ENCODE measurements at places on chromosomes 1 and 21. TPM values are rescaled to one million over a fixed set of nuclear protein-coding genes. Genes with fewer than 3 reads are reported as not detected.

SRGAP2B gene
- 35.1 TPM for total RNA-seq

ASCL5 gene
- 0.29 TPM for total RNA-seq

SLC41A1 gene
- 35.8 TPM for total RNA-seq

- H3K4me1 ChIP-seq = no peaks in the 10 kb centered on the region
- no peaks in the 10 kb centered on the region for H3K27me3 ChIP-seq
- DNase-seq = no peak
- H3K27ac ChIP-seq = no peak overlapping the region
- peaks cover 65% of the 10 kb centered on the region for H3K36me3 ChIP-seq
Measured at GRCh38 chr1:232435729-232436128, 194.2 kb downstream of the SIPA1L2 start.

DNA sequence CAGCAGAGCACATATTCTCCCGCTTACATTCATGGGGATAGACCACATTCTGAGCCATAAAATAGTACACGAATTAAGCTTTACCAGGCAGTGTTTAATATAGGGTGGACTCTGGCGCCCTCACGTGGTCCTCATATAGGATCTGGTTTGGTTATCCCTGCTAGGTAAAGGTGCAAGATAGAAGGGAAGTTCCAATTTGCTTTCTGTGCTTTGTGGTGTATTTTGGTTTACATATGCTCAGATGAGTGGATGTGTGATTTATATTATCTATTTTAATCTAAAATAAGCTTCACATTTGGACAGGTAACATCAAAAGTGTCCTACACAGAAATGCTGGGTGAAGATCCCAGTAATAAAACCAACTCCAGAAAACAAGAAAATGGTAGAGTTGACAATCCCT lies 3.6 kb downstream of the CR1 start:
- peak; percentile 66 for DNase-seq
- no peaks in the 10 kb centered on the region for H3K36me3 ChIP-seq
- H3K27ac ChIP-seq = no peak overlapping the region

GRCh38 chr1:156195853-156196252 lies 1.9 kb downstream of the SLC25A44 start:
- H3K27ac ChIP-seq = no peak overlapping the region
- DNase-seq = no peak
- no peaks in the 10 kb centered on the region for H3K27me3 ChIP-seq

- no peak overlapping the region for H3K27ac ChIP-seq
- H3K4me1 ChIP-seq = no peaks in the 10 kb centered on the region
- DNase-seq = no peak
- no peaks in the 10 kb centered on the region for H3K36me3 ChIP-seq
Measured at GRCh38 chr1:119838236-119838635, 27.0 kb upstream of the REG4 start.
